ENCODE measurements at places on chromosomes 16 and 17.
A peak's percentile ranks its signal among the peaks of the same experiment; 100 is the strongest.

- DNase-seq, result no peak
These were observed 173.2 kb upstream of the FOXF1 start for GRCh38 chr16:86337138-86337537.

GRCh38 chr16:2473999-2474876 is 689 bp upstream of the TBC1D24 start:
- peak; percentile 75 for DNase-seq

- DNase-seq, result peak; percentile 57
These were observed 34.4 kb downstream of the DNAH3 start for GRCh38 chr16:21116148-21116693.

- peak; percentile 85 for DNase-seq
These were observed 184.8 kb upstream of the GSE1 start for GRCh38 chr16:85428168-85428898.

- DNase-seq, result no peak
These were observed 117.7 kb downstream of the ABCC1 start for GRCh38 chr16:16067127-16067526.

DNA sequence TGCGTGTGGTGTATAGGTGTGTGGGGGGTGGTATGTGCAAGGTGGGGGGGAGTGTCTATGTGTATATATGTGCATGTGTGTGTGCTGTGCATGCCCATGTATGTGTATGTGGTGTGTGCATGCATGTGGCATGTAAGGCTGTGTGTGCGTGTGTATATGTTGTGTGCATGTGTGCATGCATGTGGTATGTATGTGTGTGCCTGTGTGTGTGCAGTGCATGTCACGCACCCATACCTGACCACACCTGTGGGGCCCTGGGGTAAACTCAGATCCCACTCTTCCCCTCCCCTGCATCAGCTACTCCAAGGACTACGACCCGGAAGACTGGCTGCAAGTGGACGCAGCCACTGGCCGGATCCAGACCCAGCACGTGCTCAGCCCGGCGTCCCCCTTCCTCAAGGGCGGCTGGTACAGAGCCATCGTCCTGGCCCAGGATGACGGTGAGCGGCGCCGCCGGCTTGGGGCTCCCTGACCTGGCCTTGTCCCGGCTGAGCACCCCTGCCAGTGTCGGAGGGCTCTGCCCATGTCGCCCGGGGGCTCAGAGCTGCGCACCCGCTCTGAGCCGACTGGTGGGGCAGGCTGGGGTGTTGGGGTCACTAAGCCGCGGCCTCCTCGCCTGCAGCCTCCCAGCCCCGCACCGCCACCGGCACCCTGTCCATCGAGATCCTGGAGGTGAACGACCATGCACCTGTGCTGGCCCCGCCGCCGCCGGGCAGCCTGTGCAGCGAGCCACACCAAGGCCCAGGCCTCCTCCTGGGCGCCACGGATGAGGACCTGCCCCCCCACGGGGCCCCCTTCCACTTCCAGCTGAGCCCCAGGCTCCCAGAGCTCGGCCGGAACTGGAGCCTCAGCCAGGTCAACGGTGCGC is 9.1 kb downstream of the SLC22A31 start:
- no peak for DNase-seq

- no peak for DNase-seq
These were observed 89.3 kb upstream of the NKD1 start for GRCh38 chr16:50458667-50459495.

DNA sequence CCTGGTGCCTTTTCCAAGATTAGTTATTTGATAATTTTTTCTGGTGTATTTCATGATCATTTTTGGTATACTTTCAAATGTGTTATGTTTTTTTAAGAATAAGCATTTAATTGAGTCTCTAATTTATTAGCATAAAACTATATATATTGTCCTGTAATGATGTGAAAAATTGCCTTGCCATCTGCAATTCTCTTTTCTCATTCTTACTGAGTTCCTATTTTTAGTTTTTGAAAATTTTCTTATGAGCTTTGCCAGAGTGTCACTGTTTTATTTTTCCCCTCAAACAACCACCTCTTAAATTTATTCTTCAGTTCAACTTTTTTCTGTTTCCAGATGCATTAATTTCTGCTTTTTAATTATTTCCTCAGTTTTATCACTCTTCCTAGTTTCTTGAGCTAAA is 59.3 kb downstream of the PRKCB start:
- no peak for DNase-seq

GRCh38 chr17:45240905-45241327 is 19.2 kb downstream of the FMNL1 start:
- DNase-seq, result no peak

- no peak for DNase-seq
These were observed 1393.3 kb downstream of the CDH8 start for GRCh38 chr16:60642956-60643355.

DNA sequence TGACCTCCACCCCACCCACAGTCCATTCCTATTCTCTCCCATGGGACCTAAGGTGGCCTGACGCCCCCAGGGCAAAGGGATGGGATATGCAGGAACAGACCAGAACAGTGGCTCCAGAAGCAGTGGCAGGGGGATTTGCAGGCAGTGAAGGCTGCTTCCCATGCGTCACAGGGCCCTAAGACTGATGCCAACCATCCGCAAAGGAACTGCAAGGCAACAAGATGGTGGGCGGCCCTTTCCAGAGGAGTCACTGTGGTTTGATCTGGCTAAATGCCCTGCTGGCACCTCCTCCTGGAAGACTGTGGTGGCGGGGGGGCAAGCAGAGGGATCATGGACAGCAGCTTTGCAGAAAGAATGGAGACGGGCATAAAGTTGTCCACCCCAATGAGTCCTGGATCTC is 4.4 kb upstream of the SLC39A11 start:
- peak; percentile 59 for DNase-seq
